Upper lobe of right lung (tissue), 1 donor: ENCODE measurements at places on chromosomes 3 and 15. TPM values are rescaled to one million over a fixed set of nuclear protein-coding genes. Genes with fewer than 3 reads are reported as not detected.

GRCh38 chr3:184155644-184156521, 706 bp downstream of the DVL3 start:
- no peaks in the 10 kb centered on the region for H3K36me3 ChIP-seq
- peak; percentile 78 for DNase-seq
- peak overlapping the region; percentile 85 for H3K27ac ChIP-seq

DNA sequence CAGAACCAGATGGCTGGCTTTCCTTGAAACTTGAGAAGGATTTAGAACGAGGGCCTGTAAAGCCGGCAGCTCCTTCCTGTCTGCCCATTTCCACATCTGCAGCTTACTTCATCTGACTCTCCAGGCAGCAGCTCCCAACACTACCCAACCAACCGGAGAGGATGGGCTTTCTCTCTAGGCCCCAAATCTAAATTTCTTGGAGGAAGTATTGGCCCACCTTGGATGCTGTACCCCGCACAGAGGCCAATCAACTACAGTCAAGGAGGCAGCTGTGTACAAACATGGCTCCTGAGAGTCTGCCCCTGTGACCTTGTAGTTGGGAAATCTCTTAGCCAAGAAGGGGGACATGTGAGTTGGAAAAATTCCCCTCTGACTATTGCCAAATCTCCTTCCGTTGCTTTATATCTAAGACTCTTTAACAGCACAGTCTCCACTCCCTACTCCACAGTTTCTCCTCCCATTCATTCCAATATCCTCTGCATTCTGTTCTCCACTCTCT, 8.0 kb upstream of the ACAP2 start:
- H3K27me3 ChIP-seq, result no peaks in the 10 kb centered on the region
- peak; percentile 64 for DNase-seq
- no peak overlapping the region for H3K4me3 ChIP-seq
- H3K4me1 ChIP-seq, result peaks cover 12% of the 10 kb centered on the region
- peak overlapping the region; percentile 71 for H3K27ac ChIP-seq

DNA sequence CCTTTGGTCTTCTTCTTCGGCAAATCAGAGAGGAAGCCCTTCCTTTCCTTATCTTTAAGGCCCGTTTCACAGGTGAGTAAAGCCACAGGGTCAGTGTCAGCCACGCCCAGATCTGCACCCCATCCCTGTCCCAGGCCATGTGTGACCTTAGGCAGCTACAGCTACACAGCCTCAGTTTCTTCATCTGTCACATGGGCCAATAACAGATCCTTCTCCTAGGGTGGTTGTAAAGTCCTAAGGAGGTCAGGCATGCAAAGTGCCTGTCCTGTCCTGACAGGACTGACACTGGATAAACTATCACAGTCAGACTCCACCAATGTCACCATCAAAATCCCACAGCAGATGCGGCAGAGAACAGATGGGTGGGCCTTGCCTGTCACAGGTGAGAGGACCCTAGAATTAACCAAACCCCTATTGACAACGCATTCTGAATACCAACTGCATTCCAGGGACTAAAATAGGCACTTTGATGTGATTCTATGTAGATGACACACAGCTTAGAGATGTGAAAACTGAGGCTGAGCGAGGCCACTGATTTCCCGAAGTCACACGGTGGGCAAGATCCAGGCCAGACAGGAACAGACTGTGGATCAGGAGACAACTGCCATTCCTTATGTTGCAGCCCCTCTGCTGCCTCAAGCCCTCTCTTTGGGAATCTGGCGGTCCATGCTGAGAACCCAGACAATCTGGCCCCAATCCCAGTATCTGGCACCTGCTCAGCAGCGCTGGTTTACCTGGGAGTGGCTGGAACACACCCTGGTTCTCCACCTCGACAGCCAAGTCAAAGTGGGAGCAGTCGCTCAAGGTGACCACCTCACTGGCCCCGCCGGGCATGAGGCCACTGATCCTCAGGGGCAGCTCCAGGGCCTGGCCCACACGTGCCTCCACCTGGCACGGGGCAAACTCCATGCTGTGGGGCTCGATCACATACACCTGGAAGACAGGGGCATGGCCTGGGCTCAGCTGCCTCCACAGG, 48.7 kb downstream of the NUP210 start:
- no peak overlapping the region for H3K27ac ChIP-seq
- no peak overlapping the region for H3K4me3 ChIP-seq
- H3K27me3 ChIP-seq, result no peaks in the 10 kb centered on the region
- DNase-seq, result no peak
- no peaks in the 10 kb centered on the region for H3K4me1 ChIP-seq

GRCh38 chr3:45628746-45629145, 34.2 kb downstream of the LIMD1 start:
- H3K27ac ChIP-seq, result no peak overlapping the region
- H3K27me3 ChIP-seq, result no peaks in the 10 kb centered on the region
- H3K4me3 ChIP-seq, result no peak overlapping the region
- H3K36me3 ChIP-seq, result no peaks in the 10 kb centered on the region

DNA sequence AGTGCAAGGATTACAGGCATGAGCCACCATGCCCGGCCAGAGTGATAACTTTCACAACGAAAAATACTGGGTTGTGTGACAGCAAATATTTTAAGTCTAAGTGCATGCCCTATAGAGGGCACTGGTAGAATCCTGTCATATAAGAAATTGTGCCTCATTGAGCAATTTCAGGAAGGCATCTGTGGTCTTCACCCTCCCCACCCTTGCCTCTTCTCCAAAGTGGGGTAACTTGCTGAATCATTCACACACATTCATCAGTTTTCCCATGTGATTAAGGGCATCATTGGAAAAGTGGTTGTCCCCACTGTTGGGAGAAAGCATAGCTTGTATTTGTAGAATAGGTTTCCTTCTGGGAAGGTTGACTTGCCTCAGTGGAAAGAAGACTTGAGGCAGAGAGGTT, 9.2 kb downstream of the MITF start:
- DNase-seq, result no peak
- H3K27ac ChIP-seq, result no peak overlapping the region
- no peaks in the 10 kb centered on the region for H3K36me3 ChIP-seq
- H3K27me3 ChIP-seq, result no peaks in the 10 kb centered on the region

GRCh38 chr3:17639765-17640164, 102.7 kb downstream of the TBC1D5 start:
- H3K4me3 ChIP-seq, result no peak overlapping the region
- DNase-seq, result no peak
- peaks cover 21% of the 10 kb centered on the region for H3K4me1 ChIP-seq
- H3K27me3 ChIP-seq, result no peaks in the 10 kb centered on the region
- H3K36me3 ChIP-seq, result no peaks in the 10 kb centered on the region

- no peaks in the 10 kb centered on the region for H3K4me1 ChIP-seq
- H3K27me3 ChIP-seq, result no peaks in the 10 kb centered on the region
- no peak overlapping the region for H3K27ac ChIP-seq
- no peak for DNase-seq
- H3K36me3 ChIP-seq, result peaks cover 37% of the 10 kb centered on the region
Observed at GRCh38 chr3:12829404-12829803, 12.0 kb downstream of the RPL32 start.

GRCh38 chr3:182800508-182800907, 7.2 kb downstream of the ATP11B start:
- H3K27me3 ChIP-seq, result no peaks in the 10 kb centered on the region
- H3K36me3 ChIP-seq, result no peaks in the 10 kb centered on the region
- no peak overlapping the region for H3K4me3 ChIP-seq
- DNase-seq, result no peak
- H3K4me1 ChIP-seq, result peaks cover 18% of the 10 kb centered on the region
- H3K27ac ChIP-seq, result no peak overlapping the region

The IRAK2 gene
- total RNA-seq, result 5.2 TPM
